ENCODE measurements at places on chromosomes 16 and 17.

DNA sequence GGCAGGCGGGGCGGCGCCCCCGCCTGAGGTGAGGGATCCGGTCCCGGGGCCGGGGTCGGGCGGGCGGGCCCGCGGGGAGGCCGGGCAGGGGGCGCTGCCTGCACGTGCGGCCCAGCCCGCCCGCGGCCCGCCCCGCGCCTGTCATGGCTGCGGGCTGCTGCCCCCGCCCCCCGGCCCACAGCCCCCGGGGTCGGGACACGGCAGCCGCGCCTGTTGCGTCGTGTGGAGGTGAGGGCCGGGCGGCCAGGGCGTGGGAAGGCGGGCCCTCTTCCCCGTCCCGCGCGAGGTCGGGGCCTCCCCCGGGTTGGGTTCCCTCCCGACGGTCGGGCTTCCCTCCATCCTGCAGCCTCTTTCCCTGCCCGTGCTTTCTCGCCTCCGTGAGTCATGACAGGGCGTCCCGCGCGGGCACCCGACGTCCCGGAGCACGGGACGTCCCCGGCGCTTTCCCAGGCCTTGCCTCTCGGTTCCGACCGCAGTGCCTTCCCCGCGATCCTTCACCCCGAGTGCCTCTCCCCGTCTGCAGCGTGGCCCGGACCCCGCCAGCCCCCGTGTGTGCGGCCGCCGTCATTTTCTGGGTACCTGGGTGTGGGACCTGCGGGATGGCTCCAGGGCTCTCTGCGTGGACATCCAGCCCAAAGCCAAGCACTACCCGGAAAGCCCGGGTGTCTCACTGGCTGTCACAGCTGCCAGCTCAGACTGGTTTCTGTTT, 76.7 kb downstream of the CHD9 start:
- peak; percentile 53 for DNase-seq

DNA sequence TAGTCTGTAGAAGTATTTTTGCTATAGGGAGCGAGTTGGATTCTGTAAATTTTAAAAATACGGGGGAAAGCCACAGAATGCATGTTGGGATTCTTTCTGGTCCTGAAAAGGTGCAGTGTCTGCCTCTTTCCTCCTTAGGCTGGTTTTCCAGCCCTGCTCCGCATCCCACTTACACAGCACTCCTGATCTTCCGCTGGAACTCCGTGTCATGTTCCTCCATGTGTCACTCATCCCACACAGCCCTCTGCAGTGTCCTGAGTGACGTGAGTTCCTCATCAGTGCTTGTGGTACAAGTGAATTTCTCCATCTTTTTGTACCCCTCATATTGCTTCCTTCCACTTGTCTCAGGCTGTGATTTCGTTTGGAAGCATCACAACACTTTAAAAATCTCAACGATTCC, 34.5 kb downstream of the COX10 start:
- DNase-seq = no peak

- no peak for DNase-seq
Measured at GRCh38 chr16:10920726-10921427, 21.4 kb downstream of the DEXI start.

DNA sequence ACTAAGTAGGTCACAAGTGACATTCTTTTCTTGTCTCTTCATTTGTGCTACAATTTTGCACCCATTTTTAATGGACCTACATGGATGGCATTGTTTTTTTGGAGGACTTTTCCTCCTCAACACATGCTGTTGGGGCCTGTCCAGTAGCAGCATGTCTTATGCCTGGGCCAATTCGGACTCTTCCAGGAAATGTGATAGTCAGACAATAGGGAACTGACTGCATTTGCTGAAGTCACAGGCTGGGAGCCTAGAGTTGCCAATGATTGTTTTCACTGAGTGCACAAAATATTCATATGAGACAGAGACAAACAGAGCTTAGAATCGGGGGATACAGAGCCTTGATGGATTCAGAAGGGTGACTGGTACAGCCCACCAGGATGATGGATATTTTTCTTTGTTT, 867.3 kb upstream of the GOT2 start:
- DNase-seq = no peak

- peak; percentile 7 for DNase-seq
Measured at GRCh38 chr16:23640615-23640930, 537 bp downstream of the PALB2 start.

GRCh38 chr17:83081684-83082201, 2.3 kb downstream of the METRNL start:
- peak; percentile 48 for DNase-seq

GRCh38 chr17:40576113-40576740, 11.0 kb upstream of the CCR7 start:
- DNase-seq = peak; percentile 48

DNA sequence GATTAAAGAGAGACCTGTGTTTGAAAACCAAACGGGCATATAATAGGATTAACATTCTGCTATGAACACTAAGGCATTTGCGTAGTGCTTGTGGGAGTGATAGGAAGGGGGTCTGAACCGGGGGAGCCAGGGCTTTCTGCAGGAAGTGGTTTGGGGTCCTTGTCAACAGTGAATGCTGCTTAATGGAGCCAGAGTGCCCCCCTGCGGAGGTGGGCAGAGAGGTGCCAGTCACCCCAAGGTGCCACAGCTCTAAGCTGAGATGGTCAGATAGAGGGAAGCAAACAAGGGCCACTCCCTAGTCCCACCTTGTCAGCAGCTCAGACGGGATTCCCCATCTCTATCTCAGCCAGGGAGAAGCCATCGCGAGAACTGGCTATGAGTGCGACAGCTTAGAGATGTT, 17.7 kb downstream of the NAA60 start:
- DNase-seq = peak; percentile 54

- DNase-seq = no peak
Measured at GRCh38 chr16:2152695-2153506, 2.7 kb upstream of the TRAF7 start.

DNA sequence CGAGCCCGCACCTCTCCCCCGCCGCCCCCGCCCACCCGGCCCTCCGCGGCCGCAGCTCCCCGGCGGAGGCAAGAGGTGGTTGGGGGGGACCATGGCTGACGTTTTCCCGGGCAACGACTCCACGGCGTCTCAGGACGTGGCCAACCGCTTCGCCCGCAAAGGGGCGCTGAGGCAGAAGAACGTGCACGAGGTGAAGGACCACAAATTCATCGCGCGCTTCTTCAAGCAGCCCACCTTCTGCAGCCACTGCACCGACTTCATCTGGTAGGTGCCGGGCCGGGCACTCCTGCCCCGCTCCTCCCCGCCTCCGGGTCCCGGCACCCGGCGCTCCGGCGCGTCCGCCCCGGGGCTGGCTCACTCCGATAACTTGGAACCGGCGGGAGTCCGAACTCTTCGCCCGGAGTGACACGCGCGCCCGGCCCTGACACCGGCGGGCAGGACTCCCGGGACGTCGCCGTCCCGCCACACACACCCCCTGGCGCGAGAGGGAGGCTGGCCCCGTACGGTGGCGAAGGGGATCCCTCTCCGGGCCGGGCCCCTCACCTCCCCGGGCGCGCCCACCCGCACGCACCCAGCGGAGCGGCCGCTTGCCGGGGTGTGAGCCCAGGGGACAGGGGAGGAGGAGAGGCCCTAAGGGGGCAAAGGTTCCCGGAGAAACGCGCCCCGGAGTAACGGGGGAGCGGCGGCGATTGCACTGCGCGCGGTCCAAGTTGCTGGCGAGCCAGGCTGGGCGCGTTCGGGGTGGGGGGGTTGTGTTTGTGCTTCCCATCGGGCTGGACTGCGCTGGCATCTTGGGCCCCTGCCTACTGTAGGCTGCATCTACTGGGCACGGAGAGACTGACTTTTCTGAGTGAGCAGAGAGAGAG, 581 bp downstream of the PRKCA start:
- DNase-seq = peak; percentile 45

- no peak for DNase-seq
Measured at GRCh38 chr17:47686276-47686635, 7.7 kb upstream of the TBKBP1 start.

DNA sequence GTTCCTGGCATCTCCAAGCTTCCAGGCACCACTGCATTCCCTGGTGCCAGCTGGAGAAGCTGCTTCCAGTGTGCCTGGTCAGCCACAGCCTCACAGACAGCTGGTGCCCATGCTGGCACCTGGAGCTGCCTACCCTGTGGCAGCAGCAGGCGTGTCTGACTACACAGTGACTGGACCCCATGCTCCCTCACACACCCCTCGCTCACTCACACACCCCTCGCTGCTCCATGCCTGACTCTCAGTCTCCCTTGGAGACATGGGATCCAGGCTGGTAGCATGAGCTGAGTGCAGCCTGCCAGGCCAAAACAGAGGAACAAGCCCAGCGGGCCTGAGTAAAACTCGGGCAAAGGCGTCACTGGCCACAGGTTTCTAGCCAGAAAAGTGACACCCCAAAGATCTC, 59.1 kb upstream of the SMIM36 start:
- DNase-seq = no peak

DNA sequence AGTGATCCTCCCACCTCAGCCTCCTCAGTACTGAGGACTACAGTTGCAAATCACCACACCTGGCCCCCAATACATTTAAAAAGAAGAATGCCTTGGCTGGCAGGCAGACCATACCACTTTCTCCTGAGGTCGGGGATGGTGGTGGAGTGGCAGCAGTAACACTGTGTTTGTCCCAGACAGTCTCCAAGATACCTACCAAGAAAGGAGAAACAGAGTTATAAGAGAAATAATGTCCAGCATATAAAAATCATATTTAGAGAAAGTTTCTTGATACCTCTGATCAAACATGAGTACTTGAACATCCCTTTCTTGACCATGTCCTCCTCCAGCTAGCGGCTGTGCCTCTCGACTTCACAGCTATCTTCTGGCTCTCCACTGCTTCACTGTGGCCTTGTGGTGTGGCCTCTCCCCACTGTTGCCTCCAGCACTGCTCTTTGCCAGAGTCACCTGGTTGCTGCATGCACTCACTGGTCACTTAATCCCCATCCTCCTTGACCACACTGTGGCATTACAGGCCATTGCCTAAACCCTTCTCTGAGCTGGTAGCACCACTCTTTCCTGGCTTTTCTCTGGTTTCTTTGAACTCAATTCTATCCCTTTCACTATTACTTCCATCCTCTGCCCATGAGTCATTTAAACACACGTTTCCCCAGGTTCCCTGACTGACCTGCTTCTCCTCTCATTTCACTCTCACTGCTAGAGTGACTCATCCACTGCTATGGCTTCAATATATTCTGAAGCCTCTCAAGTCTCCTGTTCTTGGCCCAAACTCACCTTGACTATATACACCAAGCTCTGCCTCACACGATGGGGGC, 45.2 kb downstream of the XPO6 start:
- DNase-seq = no peak

- no peak for DNase-seq
Measured at GRCh38 chr17:42853004-42853403, 2.0 kb downstream of the AOC3 start.

GRCh38 chr17:76681222-76682137, 29.3 kb downstream of the MXRA7 start:
- peak; percentile 77 for DNase-seq

DNA sequence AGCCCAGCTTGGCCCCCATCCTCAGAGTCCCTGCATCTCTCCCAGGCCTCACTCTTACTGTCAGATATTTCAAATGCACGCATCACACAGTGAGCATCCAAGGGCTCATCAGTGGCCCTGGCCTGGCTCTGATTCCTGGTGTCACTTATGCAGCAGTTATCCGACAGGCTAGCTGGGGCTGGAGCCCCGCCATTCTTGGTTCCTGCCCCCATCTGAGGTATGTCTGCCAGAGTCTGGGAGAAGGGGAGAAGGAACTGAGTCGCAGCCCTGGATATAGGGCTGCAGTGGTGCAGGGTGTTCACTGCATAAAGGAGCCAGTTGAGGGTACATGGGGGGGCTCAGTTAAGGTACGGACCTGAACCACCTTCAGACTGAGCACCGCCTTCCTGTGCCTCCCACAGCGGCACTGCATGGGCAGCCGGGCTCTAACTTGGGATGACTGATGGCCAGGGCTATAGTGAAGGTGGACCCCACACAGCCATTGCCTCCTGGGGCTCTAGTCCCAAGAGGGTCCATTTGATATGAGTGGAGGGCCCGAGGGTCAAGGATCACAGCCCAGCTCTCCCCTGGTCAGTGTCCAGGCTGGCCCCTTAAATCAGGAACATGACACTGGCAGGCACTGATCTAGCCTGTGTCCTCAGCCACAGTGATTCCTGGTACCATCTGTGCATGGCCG, 1.8 kb upstream of the RASD1 start:
- no peak for DNase-seq

- no peak for DNase-seq
Measured at GRCh38 chr17:12242345-12242954, 221.8 kb downstream of the MAP2K4 start.

DNA sequence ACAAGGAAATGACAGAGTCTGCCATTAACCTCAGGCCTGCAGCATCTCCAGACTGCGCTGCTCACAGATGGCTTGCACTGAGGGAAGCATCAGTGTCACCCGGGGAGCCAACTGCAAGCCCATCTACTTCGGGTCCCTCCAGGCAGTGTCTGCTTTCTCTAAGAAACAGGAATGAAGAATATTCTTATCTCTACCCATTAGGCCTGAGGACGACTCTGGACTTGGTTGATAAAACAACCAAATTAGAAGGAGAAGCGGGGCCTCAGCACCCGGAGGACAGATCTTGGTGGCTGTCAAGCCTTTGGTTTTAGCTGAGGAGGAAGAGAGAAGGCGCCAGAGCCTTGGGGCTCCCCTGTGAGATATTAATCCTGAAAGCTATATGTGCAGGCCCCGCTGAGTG, 19.5 kb upstream of the MGAT5B start:
- no peak for DNase-seq

GRCh38 chr16:74320707-74321106, 24.1 kb downstream of the PSMD7 start:
- no peak for DNase-seq

DNA sequence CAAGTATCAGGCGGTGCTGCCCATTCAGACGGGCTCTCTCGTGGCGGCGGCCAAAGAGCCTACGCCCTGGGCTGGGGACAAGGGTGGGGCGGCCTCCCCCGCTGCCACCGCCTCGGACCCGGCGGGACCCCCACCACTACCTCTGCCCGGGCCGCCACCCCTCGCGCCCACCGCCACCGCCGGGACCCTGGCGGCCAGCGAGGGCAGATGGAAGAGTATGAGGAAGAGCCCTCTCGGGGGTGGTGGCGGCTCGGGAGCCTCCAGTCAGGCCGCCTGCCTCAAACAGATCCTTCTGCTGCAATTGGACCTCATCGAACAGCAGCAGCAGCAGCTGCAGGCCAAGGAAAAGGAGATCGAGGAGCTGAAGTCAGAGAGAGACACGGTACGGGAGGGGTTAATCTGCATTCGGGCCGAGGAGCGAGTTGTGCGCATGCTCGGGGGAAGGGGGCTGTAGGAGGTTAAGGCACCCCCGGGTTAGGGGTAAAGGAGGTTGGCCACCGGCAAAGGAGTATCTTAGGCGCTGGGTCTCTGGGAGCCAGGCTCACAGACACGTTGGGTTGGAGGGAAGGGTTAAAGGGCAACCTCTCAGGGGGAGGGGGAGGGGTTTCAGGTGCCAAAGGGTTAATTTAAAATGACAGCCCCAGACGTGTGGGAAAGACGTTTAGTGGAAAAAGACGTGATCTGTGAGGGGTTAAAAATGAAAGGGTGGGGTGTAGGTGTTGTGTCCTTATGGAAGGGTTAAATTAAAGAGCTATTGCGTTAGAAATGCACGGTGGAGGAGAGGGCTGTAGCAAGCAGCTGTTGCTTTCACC, 1.4 kb downstream of the MSL1 start:
- peak; percentile 60 for DNase-seq

- DNase-seq = no peak
Measured at GRCh38 chr17:5705081-5705875, 121.0 kb upstream of the NLRP1 start.

Measured in CD4-positive, alpha-beta T cell treated with Interleukin-12 subunit alpha and Interleukin-12 subunit beta, for 1 hour (primary cell).